Stromal cell of bone marrow (primary cell): ENCODE measurements at places on chromosomes 6 and 20.

DNA sequence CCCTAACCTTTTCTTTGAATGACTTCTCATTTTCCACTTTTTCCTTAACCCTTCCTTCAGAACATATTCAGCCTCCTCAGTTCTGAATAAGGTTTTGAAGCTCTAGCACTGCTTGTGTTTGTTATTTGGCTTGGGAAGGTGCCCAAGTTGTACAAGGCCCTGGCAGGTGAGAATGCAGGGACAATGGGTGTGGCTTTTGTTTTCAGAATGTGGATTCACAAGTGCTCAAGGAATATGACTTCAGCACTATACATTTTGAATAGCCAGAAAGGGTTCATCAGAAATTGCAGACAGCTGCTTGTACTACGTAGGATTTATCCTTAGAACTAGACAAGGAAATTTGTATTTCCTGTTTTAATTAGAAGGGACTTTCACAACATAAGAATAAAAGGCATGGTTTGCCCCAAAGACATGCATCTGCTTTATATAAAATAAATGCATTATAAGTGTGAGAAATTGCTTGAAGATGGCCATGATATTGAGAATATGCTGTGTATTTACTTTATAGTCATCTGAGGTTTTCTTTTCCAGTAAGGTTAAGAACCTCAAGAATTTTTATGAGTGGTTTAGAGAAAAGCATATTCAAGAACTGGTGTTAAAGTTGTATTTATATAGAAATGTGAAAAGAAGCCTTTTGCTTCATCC, 29.3 kb upstream of the PRDM1 start:
- no peak for DNase-seq

- DNase-seq = no peak
Observed at GRCh38 chr6:146433881-146434731, 109.5 kb upstream of the RAB32 start.

DNA sequence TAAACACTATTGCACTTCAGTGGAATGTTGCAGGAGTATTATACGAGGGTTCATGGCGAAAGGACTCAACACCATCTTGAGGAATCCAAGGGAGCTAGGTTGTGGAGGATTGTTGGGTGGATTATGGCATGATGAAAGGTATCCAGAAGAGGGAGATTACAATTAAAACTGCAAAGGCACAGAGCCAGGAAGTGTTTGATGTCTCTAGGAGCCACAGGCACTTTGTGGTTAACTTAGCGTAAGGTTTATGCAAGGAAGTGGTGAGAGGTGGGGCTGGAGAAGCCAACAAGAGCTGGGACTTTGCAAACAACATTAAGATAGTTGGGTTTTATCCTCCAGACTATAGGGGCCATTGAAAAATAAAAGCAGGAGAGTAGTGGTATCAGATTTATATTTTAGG, 86.6 kb upstream of the TPD52L1 start:
- DNase-seq = no peak

- DNase-seq = no peak
Observed at GRCh38 chr6:140669321-140669720, 1294.9 kb upstream of the CITED2 start.

- no peak for DNase-seq
Observed at GRCh38 chr6:114346451-114346850, 3.6 kb upstream of the HS3ST5 start.

DNA sequence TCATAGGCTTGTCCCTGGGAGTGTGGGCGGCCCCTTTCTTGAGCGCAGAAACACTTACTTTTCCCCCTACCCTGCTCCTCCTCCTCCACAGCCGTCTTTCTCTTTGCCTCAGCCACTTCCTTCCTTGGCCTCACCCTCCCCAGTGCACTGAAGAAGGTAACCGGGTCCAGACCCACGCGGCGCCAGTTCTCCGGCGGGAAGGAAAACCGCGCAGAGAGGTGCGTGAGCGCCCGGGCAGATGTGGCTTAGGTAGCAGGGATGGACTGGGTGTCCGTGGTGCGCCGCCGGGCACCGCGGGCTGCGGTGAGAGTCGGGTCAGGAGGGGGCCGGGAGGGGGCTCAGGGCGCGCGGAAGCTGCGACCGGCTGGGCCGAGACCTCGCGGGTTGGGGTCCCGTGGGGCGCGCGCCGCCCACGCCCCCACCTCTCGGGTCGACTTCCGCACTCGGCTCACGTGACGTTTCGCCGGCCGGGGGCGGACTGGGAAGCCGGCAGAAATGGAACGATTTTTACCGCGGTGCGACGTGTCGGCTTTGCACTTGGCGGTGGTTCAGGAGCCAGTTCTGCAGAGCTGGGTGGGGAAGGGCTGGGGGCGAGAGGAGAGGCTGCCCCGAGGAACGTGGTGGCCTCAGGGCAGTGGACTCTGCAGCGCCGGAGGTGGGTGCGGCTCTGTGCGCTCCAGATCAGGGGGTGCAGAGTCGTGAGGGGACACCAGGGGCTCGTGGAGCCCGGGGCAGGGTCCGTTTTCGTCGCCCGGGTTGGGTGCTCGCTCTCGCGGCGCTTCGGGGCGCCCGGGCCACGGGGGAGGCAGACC, at the start of gene ABRACL:
Gene ABRACL (plus strand): TSS at position 88 of the 812 bp plus-strand sequence. CDS start 5,416 bp downstream, outside the sequence.
- no peak for DNase-seq

DNA sequence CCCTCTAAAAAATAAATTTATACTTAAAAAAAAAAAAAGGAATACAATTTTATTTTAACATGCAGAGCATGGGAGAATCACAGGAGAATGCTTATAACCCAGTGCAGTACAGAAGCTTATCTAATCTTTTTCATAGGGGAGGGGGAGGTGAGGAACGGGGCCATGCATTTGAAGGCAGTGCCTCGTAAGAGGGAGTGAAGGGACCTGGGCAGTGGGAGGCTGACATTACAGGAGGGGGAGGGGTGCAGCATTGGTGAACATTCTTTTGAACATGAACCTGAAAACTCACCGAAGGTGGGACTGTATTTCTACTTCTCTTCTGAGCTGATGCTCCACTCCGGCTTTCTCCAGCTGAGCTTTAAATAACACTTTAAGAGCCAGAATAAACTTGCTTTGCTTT, 9.3 kb downstream of the AURKA start:
- no peak for DNase-seq

DNA sequence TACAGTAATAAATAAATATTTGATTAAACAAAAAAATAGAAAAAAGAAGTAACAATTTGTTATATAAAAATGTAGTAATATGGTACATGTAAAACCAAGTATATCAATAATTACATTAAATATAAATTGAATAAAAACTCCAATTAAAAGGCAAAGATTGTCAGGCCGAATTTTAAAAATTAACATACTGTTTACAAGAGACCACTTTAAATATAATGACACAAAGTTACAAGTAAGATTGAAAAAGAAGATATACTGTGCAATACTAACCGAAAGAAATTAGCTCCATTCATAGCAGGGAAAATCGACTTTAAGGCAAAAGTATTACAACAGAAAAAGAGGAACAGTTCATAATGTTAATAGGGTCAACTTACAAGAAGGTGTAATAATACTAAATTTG, 571.5 kb upstream of the ARID1B start:
- no peak for DNase-seq

DNA sequence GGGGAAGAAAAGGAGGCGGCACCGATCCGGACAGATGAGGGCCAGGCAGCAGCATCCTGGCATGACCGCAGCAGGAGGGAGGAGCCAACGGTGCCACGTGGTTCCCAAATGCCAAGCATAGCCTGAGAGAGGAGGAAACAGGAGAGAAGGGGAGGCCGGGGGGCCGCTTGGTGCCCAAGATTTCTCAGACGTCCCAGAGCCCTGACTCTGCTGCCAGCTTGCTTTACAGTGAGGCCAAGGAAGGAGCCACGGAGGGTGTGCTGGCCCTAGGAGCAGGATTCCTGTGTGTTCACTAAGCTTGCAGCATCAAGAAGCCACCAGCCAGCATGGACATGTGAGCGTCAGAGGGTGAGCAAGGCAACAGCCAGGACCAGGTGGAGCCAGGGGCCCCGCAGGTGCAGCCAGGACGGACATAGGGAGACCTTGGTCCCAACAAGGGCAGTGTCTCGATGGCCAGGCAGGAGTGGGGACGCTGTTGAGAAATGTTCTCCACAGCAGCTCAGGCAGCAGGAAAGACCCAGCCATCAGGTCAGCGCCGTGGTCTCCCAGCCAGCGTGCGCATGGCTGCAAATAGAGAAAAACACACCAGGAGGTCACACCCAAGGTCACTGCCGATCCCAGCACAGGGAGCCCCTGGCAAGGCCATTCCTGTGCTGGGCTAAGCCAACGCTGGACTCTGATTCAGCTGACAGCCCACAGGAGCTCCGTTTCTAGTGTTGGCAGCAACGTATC, 143.7 kb downstream of the DLL1 start:
- DNase-seq = no peak

DNA sequence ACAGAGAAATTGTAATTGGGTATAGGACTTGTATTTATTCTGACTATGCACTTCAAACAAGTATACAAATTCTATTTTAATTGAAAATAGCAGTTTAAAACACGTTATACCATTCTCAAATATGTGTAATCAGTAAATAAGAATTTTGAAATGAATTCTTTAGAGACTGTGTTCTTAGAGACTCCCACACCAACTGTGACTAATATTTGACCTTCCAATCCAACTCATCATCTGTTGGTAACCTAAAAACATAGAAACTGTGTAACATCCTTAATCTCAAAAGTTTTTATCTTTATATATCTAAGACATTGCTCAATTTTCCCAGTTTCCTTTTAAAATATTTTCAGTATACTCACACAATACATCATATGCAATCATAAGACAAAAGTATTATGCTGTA, 83.9 kb downstream of the KHDRBS2 start:
- DNase-seq = no peak

DNA sequence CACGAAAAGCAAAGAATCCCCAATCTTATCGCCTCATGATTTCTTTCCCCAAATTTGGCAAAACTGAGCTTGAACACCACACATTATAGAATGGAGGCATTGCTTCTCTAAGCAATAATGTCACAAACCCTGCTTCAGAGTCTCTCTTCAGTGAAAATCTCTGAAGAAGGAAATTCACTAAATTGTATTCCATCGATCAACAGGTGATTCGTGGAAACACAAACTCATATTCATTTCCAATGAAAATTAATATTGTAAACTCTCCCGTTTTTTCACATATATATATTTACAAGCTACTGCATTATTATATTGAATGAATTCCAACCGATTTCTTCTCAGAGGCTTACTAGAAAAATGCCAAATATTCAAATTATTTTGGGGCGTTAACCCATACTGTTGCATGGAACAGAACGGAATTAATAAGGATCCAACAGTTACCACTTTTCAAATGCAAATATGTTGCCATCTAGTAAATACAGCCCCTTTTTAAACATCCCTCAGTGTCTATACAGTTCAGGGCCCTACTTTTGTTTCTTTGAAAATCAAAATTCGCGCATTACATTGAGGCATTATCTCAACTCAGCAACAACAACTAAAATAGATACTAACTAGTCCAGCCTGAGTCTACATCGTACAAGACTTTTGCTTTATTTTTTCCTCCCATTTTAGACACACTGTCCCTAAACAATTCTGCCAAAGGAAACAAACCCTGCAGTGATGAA, 1.3 kb downstream of the KIF13A start:
- DNase-seq = no peak

DNA sequence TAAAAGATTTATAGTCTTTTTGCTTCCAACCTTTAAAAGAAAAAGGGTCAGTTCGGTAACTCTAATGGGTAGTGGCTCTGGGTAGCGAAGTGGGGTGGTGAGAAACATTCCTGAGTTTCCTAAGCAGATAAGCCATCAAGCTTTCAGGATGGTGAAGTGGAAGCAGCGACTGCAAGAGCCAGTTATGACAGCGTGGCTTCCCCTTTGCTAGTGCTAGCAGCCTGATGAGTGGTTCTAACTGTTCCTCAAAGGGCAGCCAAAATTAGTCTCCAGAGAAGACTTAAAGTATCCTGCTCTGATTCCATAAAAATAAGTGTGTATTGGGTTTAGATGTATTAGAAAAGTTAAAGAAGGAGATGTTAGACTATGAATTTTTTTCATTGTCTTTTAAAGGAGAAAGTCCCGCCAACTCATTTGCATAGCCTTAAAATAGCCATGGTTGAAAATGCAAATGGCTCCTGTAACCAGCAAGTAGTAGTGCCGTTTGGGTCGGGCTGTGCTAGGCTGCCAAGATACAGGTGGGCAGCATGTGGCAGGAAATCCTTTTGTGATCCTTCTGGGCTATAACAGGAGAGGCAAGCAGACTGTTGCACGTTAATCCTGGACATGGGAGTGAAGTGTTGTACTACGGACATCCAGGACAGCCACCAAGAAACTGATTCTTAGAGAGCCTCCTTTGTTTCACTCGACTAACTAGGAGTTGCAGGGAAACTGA, 18.0 kb downstream of the ELOVL2 start:
- no peak for DNase-seq

GRCh38 chr6:85047818-85048217, 283.4 kb upstream of the TBX18 start:
- DNase-seq = no peak

DNA sequence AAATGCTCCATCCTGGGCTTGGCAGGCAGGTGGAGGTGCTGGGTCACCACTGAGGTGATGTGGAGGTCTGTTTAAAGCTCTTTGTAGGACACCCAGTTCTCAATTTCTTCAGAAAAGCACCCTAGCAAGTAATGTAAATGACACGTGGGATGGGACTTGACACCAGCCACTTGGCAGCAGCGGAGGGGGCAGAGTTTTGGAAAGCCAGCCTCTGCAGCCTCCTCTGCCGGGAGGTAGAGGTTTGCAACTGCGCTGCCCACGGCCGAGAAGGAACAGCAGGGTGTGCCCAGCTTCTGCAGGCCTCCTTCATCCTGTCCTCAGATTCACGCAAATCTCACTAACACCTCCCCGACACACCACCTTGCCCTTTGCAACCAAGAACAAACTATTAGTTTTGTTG, 77.3 kb downstream of the RAMACL start:
- no peak for DNase-seq

DNA sequence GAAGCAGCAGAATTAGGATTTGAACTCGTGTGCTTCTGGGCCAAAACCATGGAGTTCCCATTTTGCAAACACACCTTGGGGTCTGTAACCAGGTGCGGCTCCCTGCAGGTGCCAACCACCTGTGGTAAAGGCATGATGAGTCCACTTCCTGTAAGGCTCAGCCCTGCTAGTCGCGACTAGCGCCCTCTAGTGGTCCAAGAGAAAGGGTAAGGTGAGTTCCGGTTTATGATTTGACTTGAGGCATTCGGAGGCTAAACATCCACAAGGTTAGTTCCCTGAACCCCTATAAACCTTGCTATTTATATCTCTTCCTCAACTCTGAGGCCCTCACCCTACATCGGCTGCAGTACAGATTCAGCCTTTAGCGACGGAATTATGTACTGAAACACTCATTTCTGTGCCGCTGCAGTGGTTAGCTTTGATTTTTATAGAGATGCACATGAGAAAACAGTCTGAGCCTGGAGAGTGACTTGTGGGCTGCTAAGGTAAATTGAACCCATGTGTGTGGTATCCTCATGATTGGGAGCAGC, 173.4 kb downstream of the PLCB1 start:
- DNase-seq = no peak
